ENCODE measurements at places on chromosomes 5 and 9. TPM values are rescaled to one million over a fixed set of nuclear protein-coding genes. Genes with fewer than 3 reads are reported as not detected.

GFRA3 gene
- total RNA-seq = not detected

FOXD1 gene
- total RNA-seq = 1.4 TPM

PCDHB15 gene
- not detected for total RNA-seq

LCN15 gene
- not detected for total RNA-seq

EXOC3 gene
- total RNA-seq = 31.6 TPM

PRRX2 gene
- 21.3 TPM for total RNA-seq

PCDHGA2 gene
- 1.4 TPM for total RNA-seq

DMRT3 gene
- total RNA-seq = not detected

DMRTA1 gene
- 0.78 TPM for total RNA-seq

GPR21 gene
- 0.73 TPM for total RNA-seq

PKD2L2 gene
- total RNA-seq = not detected

HAVCR1 gene
- 0.37 TPM for total RNA-seq

LPCAT1 gene
- total RNA-seq = 44.1 TPM

SPINK1 gene
- total RNA-seq = not detected

INSL4 gene
- total RNA-seq = not detected

SLC34A3 gene
- total RNA-seq = not detected

GADD45G gene
- total RNA-seq = 0.39 TPM

TRAF1 gene
- 2.9 TPM for total RNA-seq

ADGRD2 gene
- not detected for total RNA-seq

IL5 gene
- total RNA-seq = not detected

TXNDC8 gene
- total RNA-seq = not detected

GIN1 gene
- total RNA-seq = 6.5 TPM

GABRA6 gene
- not detected for total RNA-seq

ACER2 gene
- 1.2 TPM for total RNA-seq

SUSD3 gene
- 4.0 TPM for total RNA-seq

LURAP1L gene
- 28.9 TPM for total RNA-seq

CCDC171 gene
- total RNA-seq = 2.7 TPM

GGTA1 gene
- total RNA-seq = not detected

PCA3 gene
- total RNA-seq = under 0.01 TPM

CCDC180 gene
- total RNA-seq = 1.8 TPM

CER1 gene
- not detected for total RNA-seq

CREB3 gene
- 36.7 TPM for total RNA-seq

TAF11L5 gene
- total RNA-seq = not detected

PCDHB14 gene
- 0.20 TPM for total RNA-seq

PCDHGC4 gene
- 2.2 TPM for total RNA-seq

CRAT gene
- total RNA-seq = 67.1 TPM

RMRP gene
- 167,582 TPM for total RNA-seq

RNF180 gene
- total RNA-seq = 0.37 TPM

RGMB gene
- 34.9 TPM for total RNA-seq

MARCHF11 gene
- total RNA-seq = not detected

CD274 gene
- 1.8 TPM for total RNA-seq

IFNB1 gene
- not detected for total RNA-seq

CFAP77 gene
- not detected for total RNA-seq

WWC1 gene
- total RNA-seq = 4.9 TPM

PCAT7 gene
- not detected for total RNA-seq

ARSI gene
- total RNA-seq = 2.0 TPM

INSL6 gene
- not detected for total RNA-seq

ARL14EPL gene
- 0.20 TPM for total RNA-seq

TOR4A gene
- 16.0 TPM for total RNA-seq

GRIN3A gene
- total RNA-seq = not detected

AQP7 gene
- total RNA-seq = 0.59 TPM

ATP10B gene
- total RNA-seq = not detected

BICD2 gene
- 47.9 TPM for total RNA-seq

SMIM33 gene
- total RNA-seq = not detected

ACOT12 gene
- not detected for total RNA-seq
